NCI-H1092 (cell line): ENCODE measurements at places on chromosomes 1 and 21.

DNA sequence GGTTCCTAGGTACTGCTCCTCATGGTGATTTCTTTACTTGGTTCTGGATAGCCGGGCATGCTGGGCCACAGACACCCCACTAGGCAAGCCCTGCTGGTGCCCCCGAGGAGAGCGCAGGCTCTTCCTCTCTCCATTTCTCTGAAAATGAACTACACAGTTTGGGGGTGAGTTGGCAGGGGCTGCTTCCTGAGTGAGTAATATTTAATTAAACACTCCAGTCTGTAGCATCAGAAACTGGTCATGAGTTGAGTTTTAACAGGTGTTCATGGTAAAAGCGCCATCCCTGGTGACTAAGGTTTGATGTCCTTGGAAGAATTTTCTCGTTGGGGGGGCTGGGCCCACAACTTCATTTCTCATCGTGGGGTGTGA, 1.7 kb downstream of the SPSB1 start:
- no peak for DNase-seq

GRCh38 chr21:38258521-38259485, 2.0 kb downstream of the KCNJ15 start:
- no peak for DNase-seq

- DNase-seq = no peak
Observed at GRCh38 chr1:93171549-93172034, 8.6 kb downstream of the TMED5 start.

DNA sequence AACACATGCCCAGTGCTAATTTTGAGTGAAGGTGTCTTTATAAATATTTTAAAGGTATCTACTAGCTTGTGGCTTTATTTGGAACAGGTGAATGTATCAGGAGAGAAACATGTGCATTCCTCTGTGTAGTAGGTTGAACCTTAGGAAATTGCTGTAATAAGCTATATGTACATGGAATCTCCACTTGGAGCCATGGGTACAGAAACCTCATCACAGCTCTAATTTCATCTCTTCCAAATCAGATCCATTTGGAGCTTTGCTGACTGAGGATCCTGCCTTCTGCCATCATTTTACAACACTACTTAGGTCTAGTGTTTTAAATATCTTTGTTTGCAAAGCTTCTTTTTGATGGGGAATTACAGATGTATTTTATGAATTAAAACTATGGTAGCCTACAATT, 2.1 kb downstream of the KCNK2 start:
- no peak for DNase-seq

GRCh38 chr1:9439074-9439761, 100.0 kb upstream of the SLC25A33 start:
- no peak for DNase-seq

- DNase-seq = peak; percentile 21
Observed at GRCh38 chr1:19582318-19582717, 61.8 kb upstream of the NBL1 start.
